Activated CD4-positive, alpha-beta T cell treated with anti-CD3 and anti-CD28 coated beads for 4 hours (primary cell): ENCODE measurements at places on chromosomes 1 and 21.

DNA sequence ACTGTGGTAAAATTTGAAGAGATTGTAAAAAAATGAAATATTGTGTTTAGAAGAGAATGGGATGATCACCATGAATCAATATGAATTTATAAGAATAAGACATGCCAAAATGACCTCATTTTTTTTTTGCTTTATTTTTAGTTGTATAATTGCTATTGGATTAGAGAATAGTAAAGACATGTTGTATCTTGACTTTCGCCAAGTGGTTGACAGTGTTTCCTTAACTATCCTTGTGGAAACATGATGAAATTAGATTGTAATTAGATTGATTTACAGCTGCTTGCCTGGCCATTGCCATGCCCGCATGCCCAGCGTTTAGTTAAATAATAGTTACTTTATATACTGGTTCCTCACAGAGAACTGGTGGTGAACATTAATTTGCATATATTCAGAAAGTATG lies 154.9 kb downstream of the MAGI3 start:
- DNase-seq, result no peak

DNA sequence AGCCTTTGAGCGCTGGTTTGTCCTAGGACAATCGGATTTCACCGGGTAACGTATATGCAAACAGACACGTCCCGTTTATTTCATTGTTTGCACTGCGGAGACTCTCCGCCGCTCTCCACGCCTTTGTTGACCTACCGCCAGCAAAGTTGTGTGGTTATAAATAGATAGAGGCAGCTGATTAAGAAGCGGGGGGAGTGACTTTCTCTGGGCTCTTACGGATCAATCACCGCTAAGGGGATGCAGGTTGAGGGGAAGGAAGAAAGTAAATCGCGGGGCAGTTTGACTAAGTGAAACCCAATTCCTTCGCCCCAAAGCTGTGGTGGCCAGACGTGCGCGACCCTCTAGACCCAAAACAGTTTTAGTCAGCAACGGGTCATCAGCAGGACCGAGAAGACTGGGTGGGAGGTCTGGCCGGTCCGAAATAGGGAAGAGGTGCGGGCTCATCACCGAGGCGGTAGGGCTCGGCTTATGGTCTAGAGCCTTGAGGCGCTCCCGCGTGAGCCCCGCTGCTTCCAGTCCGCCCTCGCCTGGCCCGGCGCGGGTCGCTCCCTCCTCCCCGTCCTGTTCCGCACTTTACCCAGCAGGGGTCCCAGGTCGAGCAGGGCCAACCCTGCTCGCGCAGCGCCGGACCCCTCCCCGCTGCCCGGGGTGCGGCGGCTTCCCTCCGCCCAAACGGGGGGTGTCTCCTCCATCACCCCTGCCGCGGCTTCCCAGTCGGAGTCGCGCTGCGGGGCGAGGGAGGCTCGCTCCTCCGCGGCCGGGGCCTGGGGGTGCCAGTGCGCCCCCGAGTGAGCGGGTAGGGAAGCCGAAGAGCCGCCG lies 120.8 kb upstream of the RRP15 start:
- no peak for DNase-seq

GRCh38 chr1:60065199-60065598 lies 8.4 kb downstream of the C1orf87 start:
- DNase-seq, result no peak

- DNase-seq, result no peak
These were observed 22.2 kb downstream of the ACTL8 start for GRCh38 chr1:17777330-17777729.

DNA sequence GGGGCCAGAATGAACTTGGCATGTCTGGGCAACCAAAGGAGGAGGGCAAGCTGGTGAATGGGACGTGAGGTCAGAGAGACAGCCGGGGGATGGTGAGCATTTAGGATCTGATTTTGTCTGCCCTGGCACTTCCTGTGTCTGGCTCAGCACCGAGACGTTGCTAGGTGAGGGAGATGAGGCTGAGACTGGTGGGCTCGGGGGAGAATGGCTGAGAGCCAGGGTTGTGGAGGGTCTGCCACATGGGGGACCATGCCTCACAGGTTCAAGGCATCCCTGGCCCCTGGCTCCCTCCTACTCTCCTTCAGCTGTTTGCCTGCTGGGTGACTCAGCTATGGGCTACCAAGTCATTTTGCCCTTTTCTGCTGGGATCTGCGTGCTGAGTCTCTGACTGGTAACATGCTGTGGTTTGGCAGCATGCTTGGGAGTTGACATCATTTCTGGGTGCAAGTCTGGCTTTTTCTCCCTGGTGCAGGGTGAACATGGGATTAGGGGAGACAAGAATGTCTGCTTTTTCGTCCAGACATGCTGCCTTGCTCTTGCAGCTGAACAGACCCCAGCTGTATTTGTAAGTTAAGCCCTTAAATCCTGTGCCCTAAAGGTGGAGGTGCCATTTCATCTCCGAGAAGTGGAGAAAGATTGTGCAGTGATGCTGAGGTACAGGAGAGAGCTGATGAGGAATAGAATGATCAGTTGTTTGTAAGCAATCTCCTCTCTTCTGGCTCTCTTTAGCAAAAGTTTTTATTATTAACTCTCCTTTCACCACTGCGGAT lies 17.6 kb downstream of the GALNT2 start:
- peak; percentile 35 for DNase-seq

GRCh38 chr1:27405074-27405473 lies 12.7 kb downstream of the GPR3 start:
- no peak for DNase-seq

- DNase-seq, result no peak
These were observed 108.1 kb upstream of the MAGI3 start for GRCh38 chr1:113282008-113282892.

- no peak for DNase-seq
These were observed 52.1 kb downstream of the SLC35D1 start for GRCh38 chr1:67001682-67002425.

GRCh38 chr1:228094432-228095016 lies 8.6 kb downstream of the C1orf35 start:
- DNase-seq, result no peak
